ENCODE measurements at places on chromosomes 5 and 9.
A peak's percentile ranks its signal among the peaks of the same experiment; 100 is the strongest.

- no peaks in the 10 kb centered on the region for H3K27me3 ChIP-seq
- no peak overlapping the region for H3K27ac ChIP-seq
- H3K4me1 ChIP-seq = no peaks in the 10 kb centered on the region
- no peak for DNase-seq
- H3K36me3 ChIP-seq = no peaks in the 10 kb centered on the region
Observed at GRCh38 chr9:115900698-115901097, 252.9 kb upstream of the PAPPA start.

GRCh38 chr5:133825631-133826289 is 142.7 kb downstream of the C5orf15 start:
- H3K36me3 ChIP-seq = no peaks in the 10 kb centered on the region
- no peak overlapping the region for H3K4me3 ChIP-seq
- peaks cover 11% of the 10 kb centered on the region for H3K4me1 ChIP-seq
- H3K27ac ChIP-seq = no peak overlapping the region

- peaks cover 24% of the 10 kb centered on the region for H3K4me1 ChIP-seq
- DNase-seq = no peak
- peak overlapping the region; percentile 51 for H3K27ac ChIP-seq
- no peaks in the 10 kb centered on the region for H3K36me3 ChIP-seq
- H3K27me3 ChIP-seq = no peaks in the 10 kb centered on the region
Observed at GRCh38 chr9:4979239-4979638, 5.8 kb upstream of the JAK2 start.

DNA sequence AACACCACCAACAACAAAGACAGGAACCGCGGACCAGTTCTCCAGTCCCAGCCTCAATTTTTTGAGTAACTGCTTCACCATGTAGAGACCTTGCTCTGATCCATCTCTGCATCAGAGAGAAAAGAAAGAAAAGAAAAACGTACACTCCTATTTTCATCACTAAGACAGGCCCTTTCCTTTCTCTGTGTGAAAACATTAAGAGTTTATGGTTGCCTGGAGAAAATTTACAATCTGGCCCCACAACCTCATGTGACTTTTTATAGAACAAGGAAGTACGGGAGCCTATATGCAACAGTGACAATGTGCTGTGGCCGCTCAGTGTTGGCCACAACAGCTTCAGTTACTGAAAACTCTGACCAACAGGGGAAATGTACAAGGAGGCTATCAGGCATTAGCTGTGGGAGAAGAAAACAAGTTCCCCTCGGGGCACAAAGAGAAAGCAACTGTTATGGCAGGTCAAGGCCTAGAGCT is 272.9 kb upstream of the PTGER4 start:
- DNase-seq = no peak
- H3K27ac ChIP-seq = peak overlapping the region; percentile 40
- H3K27me3 ChIP-seq = no peaks in the 10 kb centered on the region
- H3K36me3 ChIP-seq = no peaks in the 10 kb centered on the region
- H3K4me3 ChIP-seq = no peak overlapping the region

DNA sequence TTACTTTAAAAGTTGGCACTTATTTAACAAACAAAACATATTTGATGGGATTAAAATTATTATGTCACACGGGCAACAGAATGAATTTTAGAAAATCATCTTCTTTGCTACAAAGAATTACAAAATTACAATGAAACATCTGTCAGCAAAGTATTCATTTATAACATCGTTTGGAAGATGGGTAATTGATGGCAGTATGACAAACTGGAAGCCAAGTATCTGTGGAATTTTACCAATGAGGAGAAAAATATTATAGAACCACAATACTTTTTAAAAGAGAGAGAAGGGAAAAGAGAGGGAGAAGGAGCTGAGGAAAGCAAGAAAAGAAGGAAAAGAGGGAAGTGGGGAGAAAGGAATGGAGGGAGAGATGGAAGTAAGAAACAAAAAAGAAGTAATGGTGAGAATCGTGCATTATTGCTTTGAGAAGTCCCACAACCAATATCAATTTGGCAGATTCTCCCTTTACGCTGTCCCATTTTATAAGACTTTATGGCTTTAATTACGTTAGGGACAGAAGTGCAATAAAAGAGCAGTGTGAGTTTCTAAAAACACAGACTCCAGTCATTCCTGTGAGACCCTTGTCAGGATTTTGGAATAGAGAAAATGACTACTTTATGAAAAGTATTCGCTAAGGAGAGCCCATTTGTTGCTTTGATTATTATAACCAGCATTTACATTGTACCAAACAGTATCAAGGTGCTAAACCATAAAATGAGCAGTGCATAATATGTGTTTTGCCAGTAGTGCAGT is 76.7 kb downstream of the LURAP1L start:
- no peak for DNase-seq
- H3K36me3 ChIP-seq = no peaks in the 10 kb centered on the region
- no peaks in the 10 kb centered on the region for H3K4me1 ChIP-seq
- H3K27ac ChIP-seq = no peak overlapping the region
- H3K4me3 ChIP-seq = no peak overlapping the region
- H3K27me3 ChIP-seq = no peaks in the 10 kb centered on the region

DNA sequence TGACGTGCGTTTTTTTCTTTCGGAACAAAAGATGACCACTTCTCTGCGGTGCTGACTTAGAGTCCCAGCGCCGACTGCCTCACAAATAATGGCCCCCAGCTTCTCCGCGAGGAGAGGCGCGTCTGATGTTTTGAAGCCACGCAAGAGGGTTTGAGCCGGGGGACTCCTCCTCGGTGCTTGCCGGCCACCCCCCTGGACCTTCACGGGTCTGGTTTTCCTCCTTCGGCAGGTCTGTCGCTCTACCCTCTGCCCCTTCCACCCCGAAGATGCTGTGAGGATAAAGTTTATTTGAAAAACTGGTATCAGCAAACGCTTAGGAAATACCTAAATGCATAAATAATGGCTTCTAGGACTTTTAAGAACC is 584 bp downstream of the USP20 start:
- H3K27me3 ChIP-seq = no peaks in the 10 kb centered on the region
- H3K4me3 ChIP-seq = peak overlapping the region; percentile 99
- peaks cover 15% of the 10 kb centered on the region for H3K4me1 ChIP-seq
- no peak for DNase-seq
- peak overlapping the region; percentile 92 for H3K27ac ChIP-seq

GRCh38 chr9:113772121-113772810 is 103.8 kb upstream of the ZNF618 start:
- H3K27me3 ChIP-seq = no peaks in the 10 kb centered on the region
- DNase-seq = no peak
- H3K4me1 ChIP-seq = no peaks in the 10 kb centered on the region
- no peak overlapping the region for H3K27ac ChIP-seq
- no peaks in the 10 kb centered on the region for H3K36me3 ChIP-seq
- no peak overlapping the region for H3K4me3 ChIP-seq

- H3K36me3 ChIP-seq = no peaks in the 10 kb centered on the region
- no peak overlapping the region for H3K4me3 ChIP-seq
- H3K27me3 ChIP-seq = no peaks in the 10 kb centered on the region
- no peak for DNase-seq
- H3K27ac ChIP-seq = peak overlapping the region; percentile 43
Observed at GRCh38 chr9:92426501-92427145, 2.4 kb upstream of the OMD start.

DNA sequence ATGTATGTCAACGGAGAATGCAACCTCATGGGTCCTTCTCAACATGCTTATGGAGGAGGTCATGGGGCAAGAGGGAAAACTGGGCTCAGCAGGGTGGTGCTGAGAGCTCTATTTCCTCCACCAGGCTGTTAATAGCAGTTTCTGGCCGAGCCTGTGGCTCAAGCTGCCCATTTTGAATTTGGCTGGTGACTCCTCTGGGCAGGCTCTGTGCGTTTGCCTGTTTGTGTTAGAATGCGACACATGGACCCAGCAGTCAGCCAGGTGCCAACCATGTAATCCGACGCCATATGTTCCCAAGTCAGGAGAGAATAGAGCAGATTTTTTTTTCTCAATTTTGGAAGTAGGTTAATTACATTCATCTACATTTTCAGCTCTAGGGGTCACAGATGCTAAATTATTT is 387.7 kb upstream of the CLINT1 start:
- no peaks in the 10 kb centered on the region for H3K4me1 ChIP-seq
- no peak overlapping the region for H3K27ac ChIP-seq
- no peaks in the 10 kb centered on the region for H3K36me3 ChIP-seq
- H3K27me3 ChIP-seq = no peaks in the 10 kb centered on the region
- H3K4me3 ChIP-seq = no peak overlapping the region
- no peak for DNase-seq

DNA sequence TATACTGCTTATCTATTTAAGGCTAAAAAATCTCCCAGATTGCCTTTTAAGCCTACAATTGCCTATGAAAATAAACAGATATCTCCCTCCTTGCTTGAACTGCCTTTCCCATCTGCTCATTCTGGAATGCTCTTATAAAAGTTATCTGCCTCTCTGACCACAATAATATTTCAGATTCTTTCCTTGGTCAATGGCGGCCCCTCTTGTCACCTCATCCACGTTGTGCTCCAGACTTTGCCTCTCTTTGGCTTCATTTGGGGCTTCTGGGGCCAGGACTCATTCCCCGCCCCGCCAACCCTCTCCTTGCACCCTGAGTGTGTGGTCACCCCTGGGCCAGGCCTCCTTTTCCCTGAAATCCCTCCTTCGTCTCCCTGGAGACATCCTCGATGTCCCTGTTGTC is 110.0 kb upstream of the RPS23 start:
- H3K4me3 ChIP-seq = no peak overlapping the region
- no peak for DNase-seq
- no peaks in the 10 kb centered on the region for H3K36me3 ChIP-seq

- no peak overlapping the region for H3K4me3 ChIP-seq
- no peaks in the 10 kb centered on the region for H3K36me3 ChIP-seq
- H3K27me3 ChIP-seq = no peaks in the 10 kb centered on the region
Observed at GRCh38 chr5:172490514-172491461, 36.5 kb upstream of the SH3PXD2B start.

DNA sequence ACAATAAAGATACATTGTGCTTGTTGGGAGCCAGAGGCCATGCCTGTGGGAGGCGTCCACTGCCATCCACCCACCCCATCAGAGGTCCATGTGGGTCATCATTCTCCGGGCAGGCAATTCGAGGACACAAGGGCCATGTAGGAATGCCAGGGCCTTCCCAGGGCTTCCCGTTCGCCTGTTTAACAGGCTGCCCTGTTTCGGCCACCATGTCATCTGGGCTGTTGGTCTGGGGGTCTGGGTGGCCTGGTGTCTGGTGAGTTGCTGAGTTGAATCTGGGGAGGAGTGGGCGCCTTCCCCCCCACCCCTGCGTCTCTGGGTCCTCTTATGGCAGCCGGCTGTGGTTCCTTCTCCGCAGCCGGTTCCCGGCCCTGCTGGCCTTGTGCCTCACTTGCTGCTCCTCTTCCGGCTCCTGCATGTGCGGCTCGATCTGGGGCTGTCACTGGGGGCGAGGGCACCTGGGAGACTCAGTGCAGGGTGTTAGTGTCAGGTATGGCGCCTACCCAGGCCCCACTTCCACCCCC is 117.4 kb downstream of the WNK2 start:
- H3K27me3 ChIP-seq = peaks cover 19% of the 10 kb centered on the region

DNA sequence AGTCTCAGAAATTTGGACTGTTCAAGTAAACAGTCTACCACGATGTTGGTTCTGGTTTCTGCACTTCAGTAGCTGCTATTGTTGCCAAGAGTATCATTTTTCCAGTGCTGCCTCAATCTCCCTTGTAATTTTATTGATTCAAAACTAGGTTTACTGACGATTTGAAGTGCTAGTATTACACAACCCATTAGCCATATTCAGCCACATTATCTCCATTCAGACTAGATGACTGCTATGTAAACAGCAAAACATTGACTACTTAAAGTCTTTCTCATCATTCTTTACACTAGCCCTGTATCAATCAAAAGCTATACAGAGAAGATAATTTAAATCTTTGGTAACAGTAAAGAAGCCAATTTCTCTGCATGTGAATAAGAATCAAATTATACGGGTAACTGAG is 102.0 kb upstream of the TSLP start:
- no peak for DNase-seq
- H3K4me1 ChIP-seq = peaks cover 20% of the 10 kb centered on the region
- H3K4me3 ChIP-seq = no peak overlapping the region
- H3K27me3 ChIP-seq = no peaks in the 10 kb centered on the region
- H3K36me3 ChIP-seq = no peaks in the 10 kb centered on the region

DNA sequence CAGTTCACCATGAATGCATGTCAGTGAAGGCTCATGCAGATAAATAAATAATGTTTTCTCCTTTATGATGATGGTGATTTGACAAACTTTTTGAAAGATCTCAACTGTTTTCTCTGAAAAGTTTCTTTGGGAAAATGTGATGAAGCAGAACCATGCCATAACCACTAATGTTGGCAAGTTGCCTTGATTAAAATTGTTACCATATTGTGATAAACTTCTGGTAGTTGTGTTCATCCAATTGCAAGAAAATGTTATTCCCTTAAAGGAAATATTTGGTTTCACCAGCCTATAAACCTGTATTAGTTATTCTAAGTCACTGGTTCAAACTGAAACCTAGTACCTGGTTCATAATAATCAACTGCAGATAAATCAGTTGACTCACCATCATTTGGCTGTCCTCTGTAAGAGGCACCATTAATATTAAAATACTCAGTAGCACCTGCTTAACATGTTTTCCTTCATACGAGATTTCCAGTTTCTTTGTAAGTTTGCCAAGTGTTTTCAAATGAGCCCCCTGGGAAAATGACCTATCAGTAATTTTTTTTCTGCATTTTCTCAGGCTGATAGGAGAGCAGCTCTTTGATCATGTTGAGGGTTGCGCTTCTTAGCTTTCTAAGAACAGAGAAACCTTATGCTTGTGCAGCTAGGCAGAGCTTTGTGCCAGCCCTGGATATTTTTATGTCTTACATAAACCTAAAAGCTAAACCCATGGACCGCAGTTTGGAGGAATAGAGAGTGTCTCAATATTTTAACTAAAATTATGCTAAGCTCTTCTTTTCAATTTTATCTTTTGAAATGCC is 88.0 kb downstream of the LURAP1L start:
- no peaks in the 10 kb centered on the region for H3K4me1 ChIP-seq
- DNase-seq = no peak
- H3K4me3 ChIP-seq = no peak overlapping the region
- no peaks in the 10 kb centered on the region for H3K27me3 ChIP-seq
- no peaks in the 10 kb centered on the region for H3K36me3 ChIP-seq

DNA sequence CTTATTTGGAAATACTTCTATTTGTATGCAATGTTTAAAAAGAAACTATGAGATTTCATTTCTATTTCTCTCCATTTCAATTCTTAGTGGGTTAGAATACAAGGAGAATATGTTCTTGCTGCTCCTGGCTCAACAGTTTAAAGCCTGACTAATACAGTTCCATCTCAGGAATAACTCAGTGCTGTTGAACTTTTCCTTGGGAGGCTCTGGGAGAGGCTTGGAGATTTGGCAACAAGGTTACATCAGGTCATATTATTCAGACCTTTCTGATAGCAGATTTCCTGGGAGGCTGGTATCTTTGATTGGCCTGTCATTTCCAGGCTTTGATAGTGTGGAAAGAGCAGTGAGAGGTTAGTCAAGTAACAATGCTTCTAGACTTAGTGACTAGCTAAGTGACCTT is 481.7 kb upstream of the KLF4 start:
- DNase-seq = no peak
- no peaks in the 10 kb centered on the region for H3K4me1 ChIP-seq
- H3K27me3 ChIP-seq = no peaks in the 10 kb centered on the region
- peak overlapping the region; percentile 87 for H3K27ac ChIP-seq

GRCh38 chr9:74036549-74037231 is 460.4 kb upstream of the RORB start:
- H3K4me1 ChIP-seq = no peaks in the 10 kb centered on the region
- no peak for DNase-seq
- H3K36me3 ChIP-seq = no peaks in the 10 kb centered on the region
- H3K4me3 ChIP-seq = no peak overlapping the region
